ENCODE measurements at places on chromosomes 3 and 15.

GRCh38 chr15:80441714-80442113 is 37.5 kb downstream of the ARNT2 start:
- DNase-seq = no peak

DNA sequence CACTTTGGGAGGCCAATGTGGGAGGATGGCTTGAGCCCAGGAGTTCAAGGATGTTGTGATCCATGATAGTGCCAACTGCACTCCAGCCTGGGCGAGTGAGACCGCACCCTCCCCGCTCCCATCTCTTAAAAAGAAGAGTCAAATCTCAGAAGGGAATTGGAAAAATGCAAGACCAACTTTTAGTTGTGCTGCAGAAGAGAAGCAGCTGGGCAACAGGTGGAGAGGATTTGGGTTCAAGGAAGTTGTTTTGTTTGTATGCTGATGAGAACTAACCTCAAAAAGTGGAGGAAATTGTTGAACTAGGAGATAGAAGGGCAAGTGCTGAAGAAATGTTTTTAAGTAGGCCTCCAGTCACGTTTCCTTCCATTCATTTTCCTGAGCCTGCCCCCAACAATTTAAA is 12.8 kb upstream of the PDCD7 start:
- DNase-seq = no peak

- DNase-seq = no peak
Observed at GRCh38 chr15:38049891-38050290, 115.5 kb downstream of the TMCO5A start.

DNA sequence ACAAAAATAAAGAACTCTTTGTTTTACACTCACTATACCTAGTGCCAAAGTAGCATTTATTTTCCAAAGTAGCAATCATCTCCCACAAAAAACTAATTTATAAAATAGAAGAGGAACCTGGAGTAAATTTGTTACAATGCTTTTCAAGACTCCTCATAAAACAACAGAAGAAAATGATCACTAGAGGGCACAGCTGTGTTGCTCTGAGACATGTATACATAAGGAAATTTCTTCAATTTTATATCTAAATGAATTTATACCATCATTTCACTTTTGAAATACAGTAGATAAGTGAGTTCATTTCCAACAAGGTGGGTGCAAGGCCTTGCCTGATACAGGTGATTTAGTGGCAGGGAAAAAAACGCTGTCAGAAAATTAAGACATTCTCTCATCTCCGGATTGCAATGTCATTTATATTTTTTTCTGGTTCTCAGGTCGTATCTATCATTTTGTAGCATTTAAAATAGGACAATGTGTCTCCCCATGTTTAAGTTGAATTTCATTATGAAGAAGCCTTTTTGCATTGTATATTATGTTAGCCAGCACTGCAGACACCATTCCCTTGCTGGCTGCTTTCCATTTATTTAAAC is 25.3 kb upstream of the ARHGEF26 start:
- DNase-seq = no peak

DNA sequence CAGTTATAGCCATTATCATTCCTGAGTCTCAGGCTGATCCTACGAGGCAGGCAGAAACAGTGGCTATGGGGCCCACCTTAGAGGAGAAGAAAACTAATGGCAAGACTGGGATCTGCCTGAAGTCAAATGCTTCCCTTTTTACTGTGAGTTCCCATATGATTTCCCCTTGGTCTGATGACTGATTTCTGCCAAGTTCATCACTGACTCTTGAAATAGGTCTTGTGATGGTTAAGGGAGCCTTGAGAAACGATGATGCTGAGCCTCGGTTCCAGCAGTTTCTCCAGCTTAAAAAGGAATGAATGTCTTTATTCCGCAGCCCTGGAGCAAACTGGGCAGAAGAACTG is 29.4 kb upstream of the LDHAL6B start:
- DNase-seq = no peak

DNA sequence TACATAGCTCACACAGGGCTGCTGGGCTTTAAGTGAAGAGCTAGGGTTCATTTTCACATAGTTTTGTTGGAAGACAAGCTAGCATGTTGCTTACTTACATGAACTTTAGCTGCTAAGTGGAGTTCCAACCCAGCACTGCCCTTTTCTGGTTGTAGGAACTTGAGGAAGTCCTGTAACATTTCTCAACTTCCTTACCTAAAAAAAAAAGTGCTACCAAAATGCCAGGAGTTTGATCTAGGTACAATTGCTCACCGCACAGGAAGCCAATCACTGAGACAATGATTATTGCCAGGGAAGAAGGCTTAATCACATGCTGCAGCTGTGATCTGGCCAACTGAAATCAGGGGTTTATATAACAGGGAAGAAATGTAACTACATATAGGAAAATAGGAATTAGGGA is 52.8 kb downstream of the IL12A start:
- no peak for DNase-seq

- DNase-seq = no peak
Observed at GRCh38 chr3:10766049-10766705, 49.9 kb upstream of the SLC6A11 start.

GRCh38 chr3:12351145-12351544 is 62.3 kb downstream of the PPARG start:
- DNase-seq = no peak

DNA sequence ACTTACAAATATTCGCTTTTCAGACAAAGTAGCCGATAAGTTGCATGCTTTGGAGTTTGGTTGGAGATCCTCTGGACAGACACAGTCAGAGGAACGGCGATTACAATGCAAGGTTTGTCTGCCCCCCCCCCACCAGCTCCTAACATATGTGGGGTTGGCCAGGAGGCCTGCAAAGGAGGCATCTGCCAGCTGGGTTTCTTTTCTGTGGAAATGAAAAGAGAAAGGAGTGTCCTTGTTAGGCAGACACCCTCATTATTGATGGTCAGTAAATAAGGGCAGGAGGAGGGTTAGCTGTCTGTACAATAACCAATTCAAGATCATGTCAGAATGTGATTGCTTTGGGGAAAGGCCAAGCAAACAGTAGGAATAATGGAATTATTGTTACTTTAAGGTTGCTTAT is 49.1 kb downstream of the TLNRD1 start:
- DNase-seq = no peak

DNA sequence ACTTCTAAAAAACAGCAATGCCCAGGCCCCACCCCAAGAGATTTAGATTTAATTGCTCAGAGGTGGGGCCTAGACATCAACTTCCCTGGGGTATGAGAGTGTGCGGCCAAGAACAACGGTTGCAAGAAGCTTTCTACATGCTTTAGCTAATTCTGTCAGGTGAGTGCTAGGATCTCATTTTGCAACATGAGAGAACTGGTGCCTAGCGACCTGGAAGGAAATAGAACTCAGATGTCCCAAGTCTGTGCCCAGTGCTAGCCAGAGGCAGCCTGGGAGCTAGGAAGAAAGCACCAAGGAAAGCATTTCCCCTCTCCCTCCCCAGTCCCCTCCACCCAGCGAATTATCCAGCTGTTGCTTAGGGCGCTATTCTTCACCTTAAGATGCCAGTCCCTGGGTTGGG is 22.9 kb upstream of the HRH1 start:
- no peak for DNase-seq

- DNase-seq = no peak
Observed at GRCh38 chr3:155859859-155860258, 5.6 kb upstream of the SLC33A1 start.

GRCh38 chr3:189995129-189995528 is 125.6 kb downstream of the P3H2 start:
- no peak for DNase-seq

- DNase-seq = no peak
Observed at GRCh38 chr3:30527720-30528119, 78.7 kb upstream of the TGFBR2 start.

DNA sequence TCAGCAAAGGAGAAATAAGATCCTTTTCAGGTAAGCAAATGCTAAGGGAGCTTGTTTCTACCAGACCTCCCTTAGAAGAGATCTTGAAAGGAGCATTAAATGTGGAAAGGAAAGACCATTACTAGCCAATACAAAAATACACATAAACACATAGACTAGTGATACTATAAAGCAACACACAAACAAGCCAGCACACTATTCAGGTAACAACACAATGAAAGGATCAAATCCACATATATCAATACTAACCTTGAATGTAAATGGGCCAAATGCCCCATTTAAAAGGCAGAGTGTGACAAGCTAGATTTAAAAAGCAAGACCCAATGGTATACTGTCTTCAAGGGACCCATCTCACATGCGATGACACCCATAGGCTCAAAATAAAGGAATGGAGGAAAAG is 317.6 kb downstream of the TBL1XR1 start:
- no peak for DNase-seq

DNA sequence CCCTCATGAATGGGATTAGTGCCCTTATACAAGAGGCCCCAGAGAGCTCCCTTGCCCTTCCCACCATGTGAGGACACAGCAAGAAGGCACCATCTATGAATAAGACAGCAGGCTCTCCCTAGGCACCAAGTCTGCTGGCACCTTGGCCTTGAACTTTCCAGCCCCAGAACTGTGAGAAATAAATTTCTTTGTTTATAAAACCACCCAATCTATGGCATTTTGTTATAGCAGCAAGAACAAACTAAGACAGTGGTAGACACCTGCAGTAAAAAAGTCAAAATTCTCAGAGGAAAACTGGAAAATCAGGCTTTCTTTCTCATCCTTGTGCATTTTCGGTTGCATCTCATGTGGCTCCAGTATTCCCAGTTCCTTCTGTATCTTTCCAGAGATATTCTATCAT is 90.3 kb downstream of the LSM3 start:
- no peak for DNase-seq

GRCh38 chr3:49570028-49570654 is 15.9 kb downstream of the BSN start:
- no peak for DNase-seq

DNA sequence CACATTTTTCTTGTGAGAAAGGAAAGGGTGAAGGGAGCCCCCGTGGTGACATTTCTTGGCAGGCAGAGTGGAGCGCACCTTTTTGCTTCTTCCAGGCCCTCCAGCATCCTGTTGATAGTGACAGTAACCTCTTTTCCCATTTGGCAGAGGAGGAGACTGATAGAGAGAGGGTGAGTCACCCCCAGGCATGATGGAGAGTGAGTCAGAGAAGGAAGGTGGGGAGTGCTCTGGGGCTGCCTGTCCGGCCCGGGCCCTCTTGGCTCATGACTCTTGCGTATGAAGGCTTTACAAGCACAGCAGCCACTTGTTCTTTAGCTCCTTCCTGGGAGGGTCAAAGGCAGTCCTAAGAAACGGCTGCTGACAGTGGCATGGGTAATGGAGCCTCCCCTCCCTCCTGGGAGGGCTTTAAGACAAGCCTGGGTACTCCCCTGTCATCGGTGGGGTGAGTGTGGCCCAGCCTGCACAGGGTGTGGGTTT is 16.0 kb downstream of the ANKRD63 start:
- DNase-seq = no peak

- no peak for DNase-seq
Observed at GRCh38 chr15:101391981-101392640, 97.1 kb upstream of the SNRPA1 start.

GRCh38 chr3:131973731-131974130 is 61.1 kb downstream of the CPNE4 start:
- DNase-seq = no peak

GRCh38 chr15:31175484-31175883 is 74.0 kb upstream of the TRPM1 start:
- no peak for DNase-seq

GRCh38 chr3:76369170-76369569 is 583.8 kb upstream of the ZNF717 start:
- no peak for DNase-seq

DNA sequence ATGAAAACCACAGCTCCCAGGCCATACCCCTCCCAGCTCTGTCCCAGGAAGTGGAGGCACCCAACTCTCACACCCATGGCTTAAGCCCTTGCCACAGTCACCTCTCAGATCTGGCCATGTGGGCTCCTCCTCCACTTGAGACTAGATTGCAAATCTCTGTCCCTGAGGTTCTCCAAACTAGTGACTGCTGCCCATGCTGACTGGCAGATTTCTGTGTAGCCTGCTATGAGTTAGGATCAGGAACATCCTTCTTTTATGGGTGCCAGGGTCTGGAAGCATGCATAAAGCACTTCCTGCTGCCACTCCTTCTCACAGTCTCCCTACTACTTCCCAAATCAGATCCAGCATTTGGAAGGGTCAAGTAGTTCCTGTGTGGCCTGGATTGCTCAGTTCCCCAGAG is 59.6 kb upstream of the GOLIM4 start:
- no peak for DNase-seq

GRCh38 chr15:55248895-55249294 is 40.7 kb downstream of the RAB27A start:
- DNase-seq = no peak

- DNase-seq = no peak
Observed at GRCh38 chr3:183497313-183497712, 58.2 kb downstream of the KLHL6 start.

- DNase-seq = no peak
Observed at GRCh38 chr3:142723665-142723967, 218 bp upstream of the TRPC1 start.

DNA sequence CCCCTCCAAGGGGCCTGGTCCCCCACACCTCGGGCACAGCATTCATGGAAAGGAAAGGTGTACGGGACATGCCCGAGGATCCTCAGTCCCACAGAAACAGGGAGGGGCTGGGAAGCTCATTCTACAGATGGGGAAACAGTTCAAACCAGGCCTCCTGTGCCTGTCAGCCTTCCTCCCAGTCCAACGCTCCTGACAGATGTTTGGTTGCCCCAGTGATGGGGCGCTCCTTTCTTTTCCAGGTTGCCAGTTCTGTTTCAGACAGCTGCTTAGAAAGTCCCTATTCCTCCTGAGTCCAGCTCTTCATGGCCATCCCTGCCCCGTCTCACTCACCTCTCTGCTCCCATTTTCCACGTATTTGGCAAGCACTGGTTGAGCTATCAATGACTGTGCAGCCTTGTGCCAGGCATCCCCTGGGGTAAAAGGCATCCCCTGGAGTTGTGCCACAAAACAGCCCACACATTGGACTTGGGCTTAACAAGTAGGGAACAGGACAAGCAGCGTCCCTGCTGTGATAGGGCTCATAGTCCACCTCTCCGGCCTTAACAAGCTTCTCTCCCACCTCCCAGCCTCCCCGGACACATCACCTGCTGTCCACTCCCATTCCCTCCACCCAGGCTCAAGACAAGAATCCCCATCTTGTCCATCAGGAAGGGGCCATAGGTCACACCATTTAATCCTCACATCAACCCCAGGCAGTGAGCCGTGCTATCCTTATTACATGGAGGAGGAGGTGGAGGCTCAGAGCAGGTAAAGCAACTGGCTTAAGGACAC is 6.6 kb downstream of the OXTR start:
- no peak for DNase-seq

GRCh38 chr3:101720851-101721840 is 3.3 kb upstream of the CEP97 start:
- no peak for DNase-seq

GRCh38 chr3:159929171-159930141 is 59.2 kb upstream of the IL12A start:
- DNase-seq = no peak

- peak; percentile 38 for DNase-seq
Observed at GRCh38 chr3:45226206-45226915, at the start of gene TMEM158. TSS of gene TMEM158 (minus strand) at chr3:45226287. CDS start at chr3:45226027, 260 bp downstream.

DNA sequence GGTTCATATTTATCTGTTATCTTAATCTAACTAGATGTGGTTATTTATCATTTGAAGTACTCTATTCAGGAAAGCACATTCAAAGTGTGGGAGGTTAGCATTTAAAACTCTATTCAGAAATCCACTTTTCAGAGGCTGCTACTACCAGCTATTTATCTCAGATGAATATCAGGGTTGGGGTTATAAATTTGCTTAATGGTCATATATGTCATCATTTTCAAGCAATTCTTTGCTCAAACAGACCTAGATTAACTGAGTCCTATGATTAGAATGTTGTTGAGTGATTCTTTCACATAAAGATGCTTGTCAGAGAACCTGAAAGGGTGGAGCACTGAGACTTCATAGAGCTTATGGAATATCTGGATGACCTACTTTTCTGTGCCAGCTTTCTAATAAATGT is 436.9 kb upstream of the TGFBR2 start:
- DNase-seq = no peak

GRCh38 chr3:134908271-134908670 is 113.2 kb downstream of the EPHB1 start:
- DNase-seq = no peak

Data from naive B cell (primary cell).